ENCODE measurements at places on chromosomes 3 and 15. TPM values are rescaled to one million over a fixed set of nuclear protein-coding genes. Genes with fewer than 3 reads are reported as not detected.

Gene SCAANT1
- total RNA-seq, result not detected

Gene CHRNB4
- not detected for total RNA-seq

Gene GNB5
- total RNA-seq, result 64.8 TPM

Gene PARP15
- 0.82 TPM for total RNA-seq

Gene MESP2
- not detected for total RNA-seq

Gene ITPKA
- 0.48 TPM for total RNA-seq

Gene PTH1R
- total RNA-seq, result 5.9 TPM

Gene WDR72
- 0.43 TPM for total RNA-seq

Gene MAP1A
- total RNA-seq, result 20.1 TPM

Gene IMPG2
- total RNA-seq, result 0.20 TPM

Gene YEATS2
- 26.0 TPM for total RNA-seq

Gene THAP10
- 3.3 TPM for total RNA-seq

Gene LTF
- total RNA-seq, result 0.72 TPM

Gene ST3GAL6
- 3.6 TPM for total RNA-seq

Gene GABRR3
- total RNA-seq, result not detected

Gene PIERCE2
- 1.5 TPM for total RNA-seq

Gene GPR149
- total RNA-seq, result not detected

Gene PXYLP1
- 15.7 TPM for total RNA-seq

Gene KY
- 2.9 TPM for total RNA-seq

Gene ACOX2
- 19.7 TPM for total RNA-seq

Gene TLNRD1
- total RNA-seq, result 15.2 TPM

Gene VILL
- 13.2 TPM for total RNA-seq

Gene EHHADH
- 6.9 TPM for total RNA-seq

Gene CTDSPL
- total RNA-seq, result 22.4 TPM

Gene XCR1
- not detected for total RNA-seq

Gene IL5RA
- total RNA-seq, result not detected

Gene GREM1
- total RNA-seq, result 0.12 TPM

Gene SEMA7A
- 3.2 TPM for total RNA-seq

Gene SLC2A2
- not detected for total RNA-seq

Gene SLC12A1
- not detected for total RNA-seq

Gene CHRNA7
- 4.4 TPM for total RNA-seq

Gene FAM107A
- 25.2 TPM for total RNA-seq

Data from ovary (tissue), 10 donors.